ENCODE measurements at places on chromosomes 16 and 17.

- DNase-seq, result no peak
These were observed 3.1 kb upstream of the C17orf58 start for GRCh38 chr17:67999291-67999911.

DNA sequence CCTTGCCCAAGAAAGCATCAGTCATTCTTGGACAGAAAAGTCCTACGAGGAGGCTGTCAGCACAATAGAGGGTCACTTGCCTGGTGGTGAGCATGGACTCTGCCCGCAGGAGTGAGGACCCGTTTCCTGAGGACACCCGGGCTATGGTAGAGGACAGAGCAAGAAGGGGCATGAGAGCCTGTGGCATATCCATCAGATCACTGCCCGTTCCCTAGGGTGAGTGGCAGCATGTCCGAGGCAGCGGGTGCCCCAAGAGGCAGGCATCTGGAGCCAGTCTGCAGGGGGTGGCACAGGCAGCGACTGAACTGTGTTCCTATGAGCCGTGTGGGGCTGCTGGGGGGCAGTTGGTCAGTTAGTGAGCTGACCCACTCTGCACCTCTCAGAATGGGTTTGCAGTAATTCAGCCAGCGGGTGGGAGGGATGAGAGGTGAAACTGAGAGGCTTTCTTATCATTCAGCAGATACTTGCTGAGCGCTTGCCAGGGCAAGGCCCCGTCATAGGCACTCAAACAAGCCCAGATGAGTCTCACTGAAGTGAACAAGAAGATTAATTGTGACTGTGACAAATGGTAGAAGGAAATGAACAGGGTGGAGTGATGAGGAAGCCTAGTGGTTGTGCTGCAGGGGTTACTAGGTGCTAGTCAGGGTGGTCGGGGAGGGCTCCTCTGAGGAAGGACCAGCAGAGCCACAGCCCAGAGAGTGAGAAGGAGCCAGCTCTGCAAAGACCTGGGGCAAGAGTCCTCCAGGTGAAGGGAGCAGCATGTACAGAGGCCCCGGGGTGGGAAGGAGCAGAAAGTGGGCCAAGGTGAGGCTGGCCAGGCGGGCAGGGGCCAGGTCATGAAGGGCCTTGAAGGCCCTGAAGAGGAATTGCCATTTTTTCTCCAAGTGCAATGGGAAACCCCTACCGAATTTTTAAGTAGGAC lies 87.9 kb downstream of the CLEC16A start:
- DNase-seq, result no peak

DNA sequence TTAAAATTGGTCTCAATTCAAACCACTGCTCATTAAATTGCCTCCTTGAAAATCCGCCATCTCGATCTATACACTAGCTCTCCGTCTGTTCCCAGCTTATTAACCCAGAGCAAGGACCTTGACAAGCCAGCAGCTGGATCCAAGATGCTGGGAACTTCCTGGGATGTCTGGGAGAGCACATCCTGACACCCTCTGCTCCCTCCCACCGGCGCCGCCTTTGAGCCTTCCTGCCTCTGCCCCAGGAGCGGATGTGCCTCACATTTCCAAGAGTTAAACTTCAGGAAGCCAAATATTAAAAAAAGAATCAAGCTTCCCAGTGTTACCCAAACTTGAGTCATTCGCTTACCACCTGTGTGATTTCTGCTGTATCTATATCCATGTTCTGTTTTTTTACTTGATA lies 107.9 kb downstream of the HAPSTR1 start:
- DNase-seq, result no peak

GRCh38 chr17:48002266-48002915 lies 31.5 kb downstream of the CDK5RAP3 start:
- DNase-seq, result no peak

- no peak for DNase-seq
These were observed 31.3 kb upstream of the TNS4 start for GRCh38 chr17:40532520-40533253.
